Stimulated activated CD4-positive, alpha-beta T cell treated with anti-CD3 and anti-CD28 coated beads, Interleukin-2, amount 100 ng/mL, for 48 hours (primary cell): ENCODE measurements at places on chromosomes 4 and X.

DNA sequence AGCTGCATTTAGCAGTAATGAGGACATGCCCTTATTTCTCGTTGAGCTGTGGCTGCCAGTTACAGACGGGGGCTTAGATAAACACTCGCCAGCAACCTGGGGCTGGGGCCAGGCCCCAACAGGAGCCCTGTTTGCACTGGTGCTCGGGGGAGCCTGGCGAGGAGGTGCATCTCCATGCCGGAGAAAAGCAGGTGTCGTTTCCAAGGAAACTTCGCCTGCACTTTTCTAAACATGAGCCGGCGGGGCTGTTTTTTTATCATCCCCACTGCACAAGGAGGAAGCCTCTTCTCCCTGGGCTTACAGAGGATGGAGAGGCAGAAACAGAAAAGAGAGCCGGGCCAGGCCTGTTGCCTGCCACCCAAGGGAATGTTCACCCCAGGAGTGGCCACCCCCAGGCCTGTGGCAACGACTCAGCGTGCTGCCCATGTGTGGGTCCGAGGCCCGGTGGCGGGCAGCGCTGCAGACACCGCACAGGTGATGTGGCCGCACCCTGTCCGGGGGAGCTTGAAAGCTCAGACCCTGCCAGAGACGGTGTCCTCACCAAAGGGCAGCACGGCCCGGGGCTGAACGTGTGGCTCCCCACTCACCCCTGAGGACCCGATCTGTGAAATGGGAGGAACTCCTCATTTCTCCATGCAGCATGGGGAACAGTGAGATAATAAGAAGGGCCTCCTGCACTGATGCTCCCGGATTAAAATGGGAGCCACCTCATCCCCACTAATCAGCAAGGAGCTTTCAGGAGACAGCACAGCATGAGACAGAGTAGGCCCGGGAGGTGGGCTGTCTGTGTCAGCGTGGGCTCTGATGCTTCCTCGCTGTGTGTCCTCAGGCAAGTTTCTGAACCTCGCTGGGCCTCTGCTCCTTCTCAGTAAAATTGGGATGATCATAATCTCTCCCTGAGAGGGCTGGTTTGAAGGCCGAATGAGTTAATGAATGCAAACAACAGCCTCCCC is 33.8 kb upstream of the ADRA2C start:
- DNase-seq, result no peak

- DNase-seq, result no peak
These were observed 45.7 kb downstream of the PASD1 start for GRCh38 chrX:151609222-151609621.

DNA sequence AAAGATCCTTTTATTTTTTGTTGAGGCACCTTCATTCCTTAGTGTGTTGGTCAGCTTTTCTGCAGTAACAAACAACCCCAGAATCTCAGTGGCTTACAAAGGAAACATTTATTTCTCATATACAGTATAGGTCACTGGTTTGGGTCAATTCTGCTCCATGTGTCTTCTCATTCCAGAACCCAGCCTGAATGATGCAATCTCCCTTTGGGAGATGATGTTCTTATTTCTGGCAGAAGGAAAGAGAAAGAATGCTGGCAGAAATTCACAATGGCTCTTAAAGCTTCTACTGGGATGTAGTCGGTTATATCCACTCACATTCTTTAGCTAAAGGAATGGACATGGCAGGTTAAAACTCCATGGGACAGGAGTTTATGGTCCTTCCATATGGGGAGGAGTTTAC is 42.3 kb downstream of the IDS start:
- DNase-seq, result no peak

GRCh38 chrX:10576777-10577447 is 43.5 kb downstream of the MID1 start:
- no peak for DNase-seq

GRCh38 chrX:28639451-28639850 is 52.2 kb downstream of the IL1RAPL1 start:
- DNase-seq, result no peak

DNA sequence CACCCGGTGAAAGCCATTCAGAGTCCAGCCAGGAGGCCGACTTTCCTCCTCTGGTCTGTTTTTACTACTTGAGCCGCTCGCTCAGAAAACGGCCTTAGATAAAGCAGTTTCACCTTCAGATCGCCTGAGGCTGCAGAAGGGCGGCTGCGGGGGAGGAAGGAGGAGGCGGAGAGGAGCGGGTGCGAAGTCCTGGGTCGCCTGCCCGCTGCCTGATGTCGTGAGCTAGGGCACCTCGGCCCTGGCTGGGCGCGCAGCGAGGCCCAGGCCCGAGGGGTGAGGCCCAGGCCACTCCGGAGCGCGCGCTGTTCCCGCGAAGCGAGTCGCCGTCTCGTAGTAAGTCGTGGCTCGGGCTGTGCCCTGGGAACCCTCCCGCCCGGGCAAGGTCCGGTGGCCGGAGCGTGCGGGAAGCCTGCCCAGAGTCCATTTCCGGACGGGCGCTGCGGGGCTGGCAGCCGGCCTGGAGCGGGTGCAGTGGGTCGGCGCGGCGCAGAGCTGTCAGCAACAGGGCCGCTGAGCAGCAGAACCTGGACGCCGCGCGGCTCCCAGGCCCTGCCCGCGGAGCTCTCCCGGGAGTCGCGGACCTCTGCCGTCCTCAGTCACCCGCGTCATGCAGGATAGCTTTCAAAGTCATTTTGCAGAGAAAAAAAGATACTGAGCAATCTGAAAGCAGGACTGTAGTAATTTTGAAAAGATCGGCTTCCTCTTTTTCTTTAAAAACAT is 18.6 kb downstream of the TRIM2 start:
- no peak for DNase-seq

- no peak for DNase-seq
These were observed 952.7 kb upstream of the SLIT2 start for GRCh38 chr4:19298998-19299397.

DNA sequence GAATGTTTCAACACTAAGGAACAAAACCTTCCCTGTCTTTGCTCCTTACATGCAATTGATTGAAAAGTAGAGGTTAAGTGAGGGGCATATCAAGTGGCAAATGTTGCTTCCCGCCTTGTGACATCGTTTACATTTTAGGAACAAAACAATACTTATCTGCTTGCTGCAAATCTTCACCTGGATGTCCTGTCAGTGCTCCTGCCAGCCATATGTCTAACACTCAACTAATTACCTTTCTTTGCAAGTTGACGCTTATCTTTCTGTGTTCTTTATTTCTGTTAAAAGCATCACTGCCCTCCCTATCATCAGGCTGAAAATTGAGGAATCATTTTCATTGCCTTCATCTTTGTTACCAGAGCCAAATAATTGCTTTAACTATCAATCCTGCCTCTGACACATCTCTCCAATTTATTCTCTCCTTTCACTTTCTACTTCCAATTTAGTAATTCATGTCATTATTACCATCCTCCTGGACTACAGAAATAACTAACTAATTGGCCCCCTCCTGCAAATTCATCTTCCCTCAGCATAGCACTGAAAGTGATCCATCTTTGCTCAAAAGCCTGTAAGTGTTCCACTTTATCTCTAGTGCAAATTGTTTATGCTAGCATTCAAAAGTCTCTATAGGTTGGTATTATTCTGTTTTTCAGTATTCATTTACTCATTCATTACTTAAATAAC is 298.7 kb upstream of the ATOH1 start:
- DNase-seq, result no peak

DNA sequence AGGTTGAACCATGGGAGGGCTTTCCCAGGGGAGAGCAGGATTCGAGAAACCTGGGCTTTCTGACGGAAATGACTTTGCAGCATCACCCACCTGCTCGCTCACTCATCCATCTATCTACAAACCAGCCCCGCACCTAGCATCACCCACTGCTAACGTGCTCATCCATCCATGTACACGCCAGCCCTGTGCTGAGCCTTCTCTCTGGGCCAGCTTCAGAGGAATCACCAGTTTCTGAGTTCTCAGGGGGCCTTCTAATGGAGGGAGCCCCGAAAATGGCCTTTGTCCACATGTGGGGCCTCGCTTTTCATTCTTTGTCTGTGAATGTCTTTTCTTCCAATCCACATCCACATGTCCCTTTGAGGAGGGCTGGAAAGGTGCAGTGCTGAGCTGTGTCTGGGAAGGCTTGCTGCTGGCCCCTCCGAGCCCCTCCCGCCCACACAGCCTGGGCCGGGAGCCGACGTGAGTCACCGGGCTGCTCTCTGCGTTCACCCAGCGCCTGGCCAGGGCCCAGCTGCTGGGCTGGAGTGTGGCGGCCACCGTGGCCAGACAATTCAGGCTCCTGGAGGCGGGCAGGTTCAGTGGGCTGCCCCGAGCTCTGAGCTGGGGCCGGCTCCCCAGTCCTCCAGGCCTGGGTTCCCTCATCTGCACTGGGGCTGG is 14.7 kb downstream of the SORCS2 start:
- DNase-seq, result no peak

DNA sequence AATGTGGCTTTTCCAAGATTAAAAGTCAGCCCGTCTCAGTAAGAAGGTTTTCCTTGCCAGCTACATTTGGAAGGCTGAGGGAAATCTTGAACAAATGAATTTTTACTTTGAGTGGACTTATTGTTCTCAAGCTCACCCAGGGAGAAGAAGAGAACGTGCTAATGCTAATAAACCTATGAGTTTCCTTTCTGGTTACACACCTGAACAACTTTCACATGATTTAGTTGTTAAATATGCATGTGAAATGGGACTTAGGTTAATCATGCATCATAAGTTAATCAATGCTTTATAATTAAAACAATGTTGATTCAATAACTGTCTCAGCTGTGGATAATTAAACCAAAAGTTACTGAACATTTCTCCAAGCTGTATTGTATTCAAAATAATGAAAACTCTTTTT is 33.9 kb downstream of the DIPK2B start:
- no peak for DNase-seq

- no peak for DNase-seq
These were observed 30.5 kb downstream of the CNGA2 start for GRCh38 chrX:151765026-151765425.

- no peak for DNase-seq
These were observed 19.5 kb downstream of the ZAR1 start for GRCh38 chr4:48509543-48509942.

DNA sequence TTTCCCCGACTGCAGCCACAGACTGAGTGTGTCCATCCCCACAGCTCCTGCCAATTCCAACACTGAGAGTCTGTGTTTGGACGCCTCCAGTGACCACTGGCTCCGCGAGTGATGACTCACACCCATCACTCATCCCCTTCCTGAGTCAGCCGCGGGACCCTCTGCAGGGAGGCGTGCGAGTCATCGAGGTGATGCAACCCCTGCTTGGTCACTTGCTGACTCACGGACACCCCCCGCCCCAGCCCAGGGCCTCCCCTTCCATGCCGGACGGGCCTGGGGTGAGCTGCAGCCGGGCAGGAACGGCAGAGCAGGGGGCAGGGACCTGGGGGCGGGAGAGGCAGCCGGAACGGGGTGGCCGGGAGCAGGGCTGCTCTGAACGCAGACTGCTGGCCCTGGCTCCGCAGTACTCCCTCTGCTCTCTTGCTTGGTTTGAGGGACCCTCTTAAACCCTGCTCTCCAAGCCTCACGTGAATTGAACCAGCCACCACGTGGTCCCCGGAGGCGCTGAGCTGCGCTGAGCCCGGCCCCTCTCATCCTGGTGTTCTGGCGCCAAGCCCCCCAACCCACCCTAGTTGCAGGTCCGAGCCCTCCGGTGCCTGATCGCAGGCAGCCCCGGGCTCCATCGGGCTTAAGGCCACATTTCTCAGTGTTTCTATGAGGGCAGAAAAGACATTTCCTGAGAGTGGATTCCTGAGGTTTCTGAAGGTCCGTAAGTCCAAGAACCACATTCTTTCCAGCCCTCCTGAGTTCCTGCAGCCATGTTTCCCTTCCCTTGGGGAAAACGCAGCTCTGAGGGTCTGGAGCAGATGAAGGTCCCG is 32.4 kb downstream of the FGFRL1 start:
- no peak for DNase-seq

- DNase-seq, result no peak
These were observed 7.3 kb downstream of the TAPT1 start for GRCh38 chr4:16218950-16219349.

DNA sequence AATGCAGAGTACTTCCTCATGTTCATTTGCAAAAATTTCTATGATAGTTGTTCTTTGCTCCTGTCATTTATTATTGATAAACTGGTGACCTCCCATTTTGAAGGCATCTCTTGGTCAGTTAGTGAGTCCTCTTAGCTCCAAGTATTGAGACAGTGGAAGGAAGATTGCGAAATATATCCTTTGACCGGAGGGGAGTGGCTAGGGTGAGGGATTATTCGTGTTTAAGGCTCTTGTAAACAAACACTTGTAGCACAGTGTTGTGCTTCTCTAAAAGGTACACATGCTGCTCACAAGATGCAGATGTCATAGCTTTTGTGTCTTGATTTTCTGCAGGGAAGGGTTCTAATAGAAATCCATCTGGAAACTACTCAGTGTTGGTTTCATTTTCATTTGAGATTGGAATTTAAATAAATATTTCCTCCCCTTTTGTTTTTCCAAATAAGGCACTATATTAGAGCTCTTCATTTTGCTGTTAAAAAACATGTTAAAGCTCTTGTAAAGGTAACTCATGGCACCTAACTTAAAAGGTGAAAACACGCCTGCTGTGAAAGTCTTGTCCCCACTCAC is 21.8 kb downstream of the TXLNG start:
- DNase-seq, result no peak

- no peak for DNase-seq
These were observed 20.6 kb downstream of the ATP10D start for GRCh38 chr4:47505666-47506065.
